ENCODE measurements at places on chromosomes 13 and 19.

DNA sequence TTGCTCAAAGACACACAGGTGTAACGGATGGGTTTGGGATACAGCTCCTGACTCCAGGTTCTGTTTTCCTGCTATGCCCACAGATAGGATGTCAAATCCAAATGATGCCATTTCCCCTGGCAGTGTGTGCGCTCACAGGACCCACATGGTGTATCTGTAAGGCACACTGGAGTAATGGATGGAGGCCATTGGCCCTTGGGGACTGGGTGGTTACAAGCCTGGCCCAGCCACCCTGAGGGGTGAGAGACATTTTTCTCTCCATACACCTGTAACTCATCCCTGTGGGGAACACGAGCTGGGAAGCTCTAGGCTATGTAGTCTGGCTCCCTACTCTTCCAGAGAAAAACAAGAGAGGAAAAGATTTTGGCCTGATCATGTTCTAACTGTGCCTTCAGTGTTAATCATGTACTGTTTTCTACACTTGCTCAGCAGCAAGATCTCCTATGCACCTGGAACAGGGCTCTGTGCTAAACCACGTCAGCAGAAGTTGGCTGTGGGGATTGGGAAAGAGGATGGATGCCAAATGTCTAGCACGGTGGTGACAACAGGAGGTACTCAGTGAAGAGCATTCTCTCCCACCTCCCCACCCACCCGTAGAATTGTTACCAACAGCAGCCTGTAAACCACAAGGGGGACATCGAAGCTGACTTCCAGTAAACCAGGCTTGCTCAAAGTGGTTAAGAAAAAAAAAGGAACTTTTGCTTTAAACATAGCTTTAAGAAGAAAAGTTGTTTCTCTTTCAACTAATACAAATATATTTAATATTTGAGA is 237.0 kb downstream of the LACC1 start:
- DNase-seq: no peak

DNA sequence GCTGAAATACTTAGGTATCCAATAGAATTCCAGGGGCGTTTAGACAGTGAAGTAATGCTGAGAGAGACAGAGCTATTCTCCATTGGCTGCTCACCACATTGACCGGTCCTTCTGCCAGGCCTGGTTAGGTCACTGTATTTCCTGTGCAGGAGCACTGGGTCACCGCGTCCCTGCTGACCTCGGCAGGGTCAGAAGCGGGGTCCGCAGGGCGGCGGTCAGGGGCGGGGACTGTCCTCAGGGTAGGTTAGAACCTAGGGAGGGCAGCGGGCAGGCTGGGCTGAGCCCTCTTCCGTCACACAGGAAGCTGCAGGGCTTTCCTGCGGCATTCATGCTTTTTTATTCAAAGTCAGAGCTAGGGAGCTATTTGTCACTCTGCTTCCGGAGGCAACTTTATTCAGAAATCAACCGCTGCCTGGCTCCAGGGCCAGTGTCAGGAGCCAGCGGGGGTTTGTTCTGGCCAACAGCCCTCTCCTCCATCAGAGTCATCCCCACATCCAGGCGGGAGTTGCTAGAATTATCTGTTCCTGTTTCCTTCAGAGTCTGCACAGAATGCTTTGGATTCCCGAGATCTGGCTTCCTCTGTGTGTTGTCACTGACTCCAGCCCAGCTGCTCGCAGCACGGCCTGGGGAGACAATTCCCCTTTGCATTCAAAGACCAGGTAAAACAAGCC is 81.2 kb upstream of the WASF3 start:
- no peak for DNase-seq

DNA sequence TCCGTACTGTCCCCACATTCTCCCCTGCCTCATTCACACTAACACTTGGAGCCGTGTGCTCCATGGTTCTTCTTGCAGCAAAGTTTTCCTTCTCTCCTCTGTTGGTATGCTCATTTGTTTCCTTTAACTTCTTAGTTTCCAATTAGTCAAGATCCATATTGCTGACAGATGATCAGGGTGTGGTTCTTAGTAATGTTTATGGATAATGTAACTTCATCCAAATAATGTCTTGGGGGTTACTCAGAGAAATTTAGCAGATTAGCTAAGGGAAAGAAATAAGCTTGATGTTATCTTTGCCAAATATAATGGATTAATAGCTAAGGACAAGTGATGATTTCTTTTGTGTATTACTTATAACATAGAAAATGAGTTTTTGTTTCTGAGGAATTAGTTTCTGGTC is 174.4 kb downstream of the NUFIP1 start:
- no peak for DNase-seq

- no peak for DNase-seq
These were observed 46.3 kb downstream of the ZNF724 start for GRCh38 chr19:23203841-23204344.

DNA sequence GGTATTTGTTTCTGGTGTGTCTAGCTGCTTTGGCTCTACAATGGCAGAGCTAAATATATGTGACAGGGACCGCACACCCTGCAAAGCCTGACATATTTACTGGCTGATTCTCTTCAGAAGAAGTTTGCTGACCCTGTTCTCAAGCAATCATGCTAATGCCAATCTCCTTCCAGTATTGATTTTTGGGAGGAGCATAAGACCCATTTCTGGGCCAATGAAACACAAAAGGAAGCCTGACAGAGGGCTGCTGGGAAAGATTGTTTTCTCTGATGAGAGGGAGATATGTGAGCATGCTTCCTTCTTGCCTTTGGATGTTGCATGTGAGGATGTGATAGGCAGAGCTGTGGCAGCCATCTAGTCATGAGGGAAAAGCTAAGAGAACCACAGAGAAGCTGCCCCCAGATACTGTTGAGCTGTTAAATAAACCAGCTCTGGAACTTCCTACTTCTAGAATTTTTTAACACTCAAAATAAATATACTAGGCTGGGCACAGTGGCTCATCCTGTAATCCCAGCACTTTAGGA is 31.4 kb upstream of the TPTE2 start:
- no peak for DNase-seq

DNA sequence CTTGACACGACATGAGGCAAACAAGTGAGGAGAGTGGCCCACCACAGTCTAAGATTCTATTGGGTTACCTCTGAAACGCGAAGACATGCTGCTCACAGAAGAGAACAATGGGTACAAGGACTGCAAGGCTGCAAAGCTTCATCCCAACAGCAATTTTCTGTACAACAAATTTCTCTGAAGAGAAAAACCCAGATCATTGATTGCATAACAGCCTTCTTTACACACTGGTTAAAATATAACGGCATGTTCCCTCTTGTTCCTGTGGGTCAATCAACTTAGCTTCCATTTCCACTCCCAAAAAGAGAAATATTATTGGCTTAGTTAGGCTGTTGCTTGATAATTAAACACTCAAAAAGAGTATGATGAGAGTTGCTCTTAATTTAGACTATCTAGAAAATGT is at the start of gene CPB2:
Gene CPB2 (minus strand): TSS at position 166 of the 400 bp plus-strand sequence. CDS start 24 bp downstream, at position 142.
- DNase-seq: no peak

DNA sequence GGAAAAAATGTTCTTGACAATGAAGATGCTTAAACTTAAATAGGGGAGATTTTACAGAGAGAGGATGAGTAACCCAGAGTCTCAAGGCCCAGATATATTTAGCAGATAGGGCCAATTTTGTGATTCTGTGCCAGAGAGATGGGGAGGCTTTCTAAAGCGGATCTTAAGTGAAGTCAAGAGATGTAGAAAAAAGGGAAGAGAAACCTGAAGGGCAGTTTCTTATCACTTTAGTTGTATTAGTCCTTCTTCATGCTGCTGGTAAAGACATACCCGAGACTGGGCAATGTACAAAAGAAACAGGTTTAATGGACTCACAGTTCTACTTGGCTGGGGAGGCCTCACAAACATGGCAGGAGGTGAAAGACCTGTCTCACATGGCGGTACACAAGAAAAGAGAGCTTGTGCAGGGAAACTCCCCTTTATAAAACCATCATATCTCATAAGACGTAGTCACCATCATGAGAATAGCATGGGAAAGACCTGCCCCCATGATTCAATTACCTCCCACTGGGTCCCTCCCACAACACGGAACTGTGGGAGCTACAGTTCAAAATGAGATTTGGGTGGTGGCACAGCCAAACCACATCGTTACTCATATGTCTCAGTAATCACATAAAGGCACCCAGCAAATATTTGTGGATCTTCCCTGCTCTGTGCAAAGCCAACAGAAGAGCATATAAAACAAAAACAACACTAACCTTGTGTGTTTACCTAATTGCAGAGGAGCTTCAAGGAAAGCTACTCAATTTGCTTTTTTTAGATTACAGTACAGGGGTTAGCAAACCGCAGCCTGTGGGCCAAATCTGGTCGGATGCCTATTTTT is 102.6 kb upstream of the MYCBP2 start:
- DNase-seq: no peak

- DNase-seq: no peak
These were observed 145.2 kb downstream of the KCTD12 start for GRCh38 chr13:76741046-76741445.

- DNase-seq: no peak
These were observed 81.9 kb upstream of the SLC15A1 start for GRCh38 chr13:98834254-98834960.

DNA sequence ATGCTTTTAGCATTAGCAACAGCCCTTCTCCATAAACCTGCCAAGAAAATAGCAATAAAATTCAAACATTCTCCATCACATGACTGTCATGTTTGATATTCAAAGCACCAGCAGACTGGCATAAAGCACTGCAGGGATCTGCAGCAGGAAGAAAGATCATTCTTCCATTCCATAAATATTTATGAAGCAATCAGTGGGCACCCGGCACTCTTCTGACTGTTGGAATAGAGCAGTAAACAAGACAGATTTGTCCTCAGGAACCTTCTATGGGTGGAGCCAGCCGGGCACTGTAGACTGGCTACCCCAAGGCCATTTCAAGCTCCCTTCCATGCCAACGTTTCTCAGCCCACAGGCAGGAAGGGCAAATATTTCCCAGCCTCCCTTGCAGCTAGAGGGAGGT is 25.5 kb downstream of the PLA2G4C start:
- DNase-seq: no peak
